ENCODE measurements at places on chromosomes 3 and 15. TPM values are rescaled to one million over a fixed set of nuclear protein-coding genes. Genes with fewer than 3 reads are reported as not detected.
A peak's percentile ranks its signal among the peaks of the same experiment; 100 is the strongest.

GRCh38 chr15:45133561-45133920, 3.7 kb downstream of the DUOX1 start:
- no peak overlapping the region for H3K27ac ChIP-seq
- peaks cover 25% of the 10 kb centered on the region for H3K4me1 ChIP-seq
- H3K27me3 ChIP-seq: peaks cover 18% of the 10 kb centered on the region
- no peaks in the 10 kb centered on the region for H3K36me3 ChIP-seq
- no peak overlapping the region for H3K4me3 ChIP-seq

GRCh38 chr3:140092848-140093536, 158.0 kb downstream of the CLSTN2 start:
- H3K36me3 ChIP-seq: no peaks in the 10 kb centered on the region
- DNase-seq: no peak
- H3K4me3 ChIP-seq: no peak overlapping the region
- no peaks in the 10 kb centered on the region for H3K27me3 ChIP-seq
- H3K4me1 ChIP-seq: no peaks in the 10 kb centered on the region

- DNase-seq: no peak
- peaks cover 60% of the 10 kb centered on the region for H3K27me3 ChIP-seq
- no peaks in the 10 kb centered on the region for H3K4me1 ChIP-seq
- H3K4me3 ChIP-seq: no peak overlapping the region
- no peak overlapping the region for H3K27ac ChIP-seq
Observed at GRCh38 chr15:96416218-96416933, 85.9 kb downstream of the NR2F2 start.

- H3K4me3 ChIP-seq: no peak overlapping the region
- H3K27ac ChIP-seq: no peak overlapping the region
- H3K27me3 ChIP-seq: peaks cover 15% of the 10 kb centered on the region
- H3K4me1 ChIP-seq: peaks cover 11% of the 10 kb centered on the region
- no peaks in the 10 kb centered on the region for H3K36me3 ChIP-seq
- no peak for DNase-seq
Observed at GRCh38 chr15:74226761-74227540, 9.2 kb upstream of the CCDC33 start.

GRCh38 chr3:169811631-169812331, 889 bp upstream of the LRRIQ4 start:
- DNase-seq: no peak
- H3K4me1 ChIP-seq: peaks cover 14% of the 10 kb centered on the region
- H3K4me3 ChIP-seq: 0 out of 2 replicates have a peak overlapping the region, but pooled peaks have one; percentile 16
- H3K27ac ChIP-seq: no peak overlapping the region
- peaks cover 10% of the 10 kb centered on the region for H3K27me3 ChIP-seq

Gene FGD5
- polyA plus RNA-seq: 0.17 TPM

Gene TRPM1
- polyA plus RNA-seq: not detected

Gene ATP8B4
- 0.42 TPM for polyA plus RNA-seq

Gene INO80
- 4.9 TPM for polyA plus RNA-seq

Gene CADM2
- polyA plus RNA-seq: not detected

Gene CCDC51
- 15.5 TPM for polyA plus RNA-seq

Gene TPRG1
- 0.09 TPM for polyA plus RNA-seq

All from HepG2 (cell line).